Endodermal cell (in vitro differentiated cells): ENCODE measurements at places on chromosomes 7 and 10. TPM values are rescaled to one million over a fixed set of nuclear protein-coding genes. Genes with fewer than 3 reads are reported as not detected.

Gene VAX1
- total RNA-seq: 2.0 to 3.5 TPM (median 3.4 TPM) in 3 replicates

DNA sequence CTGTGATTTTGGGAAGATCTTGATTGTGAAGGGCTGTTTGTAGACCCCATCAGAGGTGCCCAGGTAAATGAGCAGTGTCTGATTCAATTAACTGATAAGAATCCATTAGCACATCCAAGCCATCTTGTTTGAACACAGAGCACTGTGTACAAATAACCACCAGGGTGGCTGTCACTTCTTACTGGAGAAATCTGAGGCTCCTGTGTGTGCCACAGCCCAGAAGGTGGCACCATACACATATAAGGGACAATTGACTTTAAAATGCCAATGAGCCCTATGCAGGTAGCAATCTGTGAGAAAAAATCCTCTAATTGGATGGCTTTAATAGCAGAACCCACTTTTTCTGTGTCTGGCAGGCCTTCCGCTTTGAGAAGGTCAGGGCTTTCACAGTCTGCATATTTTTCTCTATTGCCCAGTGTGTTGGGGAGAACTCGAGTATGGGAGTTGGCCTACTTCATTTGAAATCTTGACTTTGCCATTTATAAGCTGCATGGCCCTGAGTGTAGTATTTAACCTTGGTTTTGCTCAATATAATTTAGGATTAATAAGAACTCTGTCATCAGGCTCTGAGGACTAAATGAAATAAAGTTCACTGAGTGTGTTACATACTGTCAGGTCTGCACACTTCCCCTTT, 517.4 kb downstream of the CCSER2 start:
- no peaks in the 10 kb centered on the region for H3K36me3 ChIP-seq
- no peak overlapping the region for H3K4me3 ChIP-seq
- no peaks in the 10 kb centered on the region for H3K4me1 ChIP-seq
- H3K27me3 ChIP-seq: no peaks in the 10 kb centered on the region

- no peak for DNase-seq
- H3K27ac ChIP-seq: no peak overlapping the region
- peaks cover 11% of the 10 kb centered on the region for H3K27me3 ChIP-seq
- H3K4me1 ChIP-seq: no peaks in the 10 kb centered on the region
- H3K36me3 ChIP-seq: no peaks in the 10 kb centered on the region
- no peak overlapping the region for H3K4me3 ChIP-seq
These were observed 27.9 kb downstream of the FOXL3 start for GRCh38 chr7:317643-318405.

DNA sequence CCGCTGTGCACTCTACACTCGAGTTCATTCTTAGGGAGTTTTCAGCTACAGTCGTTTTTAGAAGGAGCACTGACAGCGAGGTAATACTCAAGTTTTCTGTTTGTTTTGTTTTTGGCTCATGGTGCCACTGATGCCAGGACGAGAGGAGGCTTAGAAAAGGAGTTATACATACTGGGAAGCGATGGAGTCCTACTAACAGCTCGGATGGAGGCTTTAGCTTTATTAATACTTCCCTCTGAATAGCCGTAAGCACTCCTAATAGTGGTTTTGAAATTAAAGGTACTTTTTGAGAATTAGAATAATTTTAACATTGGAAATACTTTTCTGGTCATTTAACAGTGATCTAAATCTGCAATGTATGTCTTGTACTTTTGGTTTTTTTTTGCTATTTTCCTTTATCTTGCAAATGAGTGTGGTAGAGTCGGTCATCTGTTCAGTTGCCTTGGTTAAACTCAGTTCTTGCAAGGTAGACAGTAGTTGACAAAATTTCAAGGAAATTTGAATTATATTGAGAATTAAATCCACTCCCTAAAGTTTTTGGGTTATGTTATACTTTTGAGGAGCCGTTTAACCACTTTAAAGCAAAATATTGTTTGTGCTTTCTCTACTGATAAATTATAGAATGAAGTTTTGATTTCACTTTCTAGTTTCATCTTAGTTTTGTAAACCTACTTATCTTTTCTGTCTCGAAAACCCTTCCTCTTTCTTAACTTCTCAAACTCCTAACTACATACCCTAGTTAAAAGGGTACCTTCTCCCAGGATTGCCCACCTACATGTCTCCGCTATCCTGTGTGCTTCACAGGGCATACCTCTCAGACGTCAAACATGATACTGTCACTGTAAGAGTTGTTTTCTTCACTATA, 1.5 kb downstream of the HBP1 start:
- peak overlapping the region; percentile 97 for H3K27ac ChIP-seq
- no peak for DNase-seq
- H3K36me3 ChIP-seq: no peaks in the 10 kb centered on the region
- peak overlapping the region; percentile 89 for H3K4me3 ChIP-seq

DNA sequence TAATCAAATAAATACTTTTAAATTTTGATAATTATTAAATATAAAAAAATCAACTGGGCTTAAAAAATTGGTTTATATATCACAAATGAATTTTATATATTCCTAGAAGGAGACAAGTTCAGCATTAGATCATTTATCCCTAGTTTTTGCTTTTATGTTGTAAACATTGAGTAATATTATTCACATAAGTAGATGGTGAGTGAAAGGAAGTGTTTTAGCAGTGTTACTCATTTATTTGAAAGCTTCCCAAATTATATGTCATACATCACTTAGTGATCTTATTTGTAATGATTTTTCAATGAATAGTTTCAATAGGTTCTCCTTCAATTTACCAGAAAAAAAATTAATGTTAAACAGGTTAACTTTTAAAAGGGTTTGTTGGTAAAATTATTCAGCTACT, 15.8 kb downstream of the KLLN start:
- H3K36me3 ChIP-seq: no peaks in the 10 kb centered on the region
- no peaks in the 10 kb centered on the region for H3K27me3 ChIP-seq
- no peak for DNase-seq
- H3K4me3 ChIP-seq: no peak overlapping the region
- H3K27ac ChIP-seq: no peak overlapping the region
- H3K4me1 ChIP-seq: no peaks in the 10 kb centered on the region

Gene ACSM6
- not detected in 3 replicates for total RNA-seq

Gene PCDH15
- total RNA-seq: 0.86 and 0.95 TPM in 2 replicates

Gene RAPGEF5
- 23.2 to 56.9 TPM (median 26.8 TPM) in 3 replicates for total RNA-seq

DNA sequence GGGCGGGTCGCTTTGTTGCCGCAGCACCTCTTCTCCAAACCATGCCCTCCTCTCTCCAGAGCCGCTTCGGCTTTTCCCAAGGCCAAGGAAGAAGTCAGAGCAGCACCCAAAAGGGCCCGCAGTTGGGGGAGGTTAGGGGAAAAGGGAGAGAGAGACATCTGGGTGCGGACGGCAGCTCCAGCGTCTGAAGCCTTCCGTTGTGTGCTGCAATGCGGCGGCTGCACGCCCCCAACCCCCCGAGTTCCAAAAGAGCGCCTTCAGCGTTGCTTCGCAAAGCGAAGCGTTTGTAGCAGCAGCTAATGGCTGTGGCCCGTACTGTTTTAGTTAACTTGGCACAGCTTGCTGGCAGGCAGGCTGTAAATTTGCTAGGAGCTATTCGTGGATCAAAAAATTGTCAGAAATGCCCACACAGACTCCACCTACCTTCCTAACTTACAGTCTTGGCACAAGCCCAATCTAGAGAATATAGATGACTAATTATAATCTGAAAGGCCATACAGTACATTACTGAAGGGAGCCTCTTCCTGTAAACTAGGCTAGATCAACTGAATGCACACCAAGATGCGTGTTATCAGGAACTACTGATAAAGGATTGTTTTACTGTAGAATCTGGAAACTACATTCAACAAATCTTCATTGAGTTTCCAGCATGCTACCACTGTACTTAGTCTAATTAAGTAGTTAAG, 1.1 kb upstream of the KBTBD2 start:
- no peak for DNase-seq
- H3K27ac ChIP-seq: peak overlapping the region; percentile 91
- peaks cover 13% of the 10 kb centered on the region for H3K4me1 ChIP-seq
- H3K36me3 ChIP-seq: peaks cover 2% of the 10 kb centered on the region

Gene HILPDA
- 32.5 to 507 TPM (median 37.9 TPM) in 3 replicates for total RNA-seq

DNA sequence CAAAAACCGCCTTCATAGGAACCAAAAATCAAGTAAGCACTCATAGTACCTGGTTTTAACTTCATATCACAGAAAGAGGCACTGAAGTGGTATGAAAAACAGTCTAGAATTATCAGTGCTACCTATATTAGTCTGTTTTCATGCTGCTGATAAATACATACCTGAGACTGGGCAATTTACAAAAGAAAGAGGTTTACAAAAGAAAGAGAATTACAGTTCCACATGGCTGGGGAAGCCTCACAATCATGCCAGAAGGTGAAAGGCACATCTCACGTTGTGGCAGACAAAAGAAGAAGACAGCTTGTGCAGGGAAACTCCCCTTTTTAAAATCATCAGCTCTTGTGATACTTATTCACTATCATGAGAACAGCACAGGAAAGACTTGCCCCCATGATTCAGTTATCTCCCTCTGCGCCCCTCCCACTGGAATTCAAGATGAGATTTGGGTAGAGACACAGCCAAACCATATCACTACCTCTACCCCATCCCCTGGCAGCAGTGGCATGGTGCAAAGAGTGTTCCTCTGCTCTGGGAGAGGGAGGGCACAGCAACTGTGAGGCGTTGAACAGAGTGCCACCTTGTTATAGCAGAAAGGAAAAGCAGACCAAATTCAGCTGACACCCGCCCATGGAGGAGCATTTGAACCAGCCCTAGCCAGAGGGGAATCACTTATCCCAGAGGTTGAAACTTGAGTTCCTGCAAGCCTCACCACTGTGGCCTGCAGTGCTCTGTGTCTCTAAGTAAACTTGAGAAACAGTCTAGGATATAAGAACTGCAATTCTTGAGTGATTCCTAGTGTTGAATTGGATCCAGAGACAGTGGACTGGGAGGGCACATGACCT, 61.9 kb upstream of the PTPRZ1 start:
- DNase-seq: peak; percentile 59
- no peak overlapping the region for H3K4me3 ChIP-seq
- peaks cover 5% of the 10 kb centered on the region for H3K27me3 ChIP-seq
- no peak overlapping the region for H3K27ac ChIP-seq
- no peaks in the 10 kb centered on the region for H3K36me3 ChIP-seq

GRCh38 chr7:31550432-31550831, 36.5 kb downstream of the ITPRID1 start:
- no peaks in the 10 kb centered on the region for H3K27me3 ChIP-seq
- no peak for DNase-seq
- no peak overlapping the region for H3K27ac ChIP-seq
- no peak overlapping the region for H3K4me3 ChIP-seq
- no peaks in the 10 kb centered on the region for H3K36me3 ChIP-seq
- peaks cover 6% of the 10 kb centered on the region for H3K4me1 ChIP-seq

DNA sequence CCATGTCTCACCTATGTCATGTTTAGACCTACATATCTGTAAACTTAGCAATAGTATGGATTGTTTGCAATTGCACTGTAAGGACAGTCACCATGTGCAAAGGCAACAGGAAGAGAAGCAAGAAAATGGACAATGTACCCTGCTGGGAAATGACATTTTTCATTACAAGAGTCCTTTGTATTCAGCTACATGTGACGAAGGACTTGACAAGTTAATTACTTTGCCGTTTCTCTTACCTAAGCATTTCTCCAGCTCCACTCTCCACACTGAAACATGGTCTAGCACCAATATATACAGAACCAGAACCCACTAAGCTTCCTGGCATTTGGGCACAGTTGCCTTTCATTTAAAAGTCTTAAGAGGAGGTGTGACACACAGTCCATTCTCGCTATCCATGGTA, 76.6 kb upstream of the PFKP start:
- H3K36me3 ChIP-seq: no peaks in the 10 kb centered on the region
- no peak overlapping the region for H3K4me3 ChIP-seq
- DNase-seq: peak; percentile 13
- no peaks in the 10 kb centered on the region for H3K27me3 ChIP-seq
- no peak overlapping the region for H3K27ac ChIP-seq

Gene ACSL5
- not detected in 3 replicates for total RNA-seq

GRCh38 chr7:109939207-109939606, 1151.7 kb upstream of the LRRN3 start:
- DNase-seq: no peak
- H3K4me1 ChIP-seq: no peaks in the 10 kb centered on the region
- no peaks in the 10 kb centered on the region for H3K27me3 ChIP-seq
- no peaks in the 10 kb centered on the region for H3K36me3 ChIP-seq
- no peak overlapping the region for H3K4me3 ChIP-seq
- H3K27ac ChIP-seq: no peak overlapping the region

DNA sequence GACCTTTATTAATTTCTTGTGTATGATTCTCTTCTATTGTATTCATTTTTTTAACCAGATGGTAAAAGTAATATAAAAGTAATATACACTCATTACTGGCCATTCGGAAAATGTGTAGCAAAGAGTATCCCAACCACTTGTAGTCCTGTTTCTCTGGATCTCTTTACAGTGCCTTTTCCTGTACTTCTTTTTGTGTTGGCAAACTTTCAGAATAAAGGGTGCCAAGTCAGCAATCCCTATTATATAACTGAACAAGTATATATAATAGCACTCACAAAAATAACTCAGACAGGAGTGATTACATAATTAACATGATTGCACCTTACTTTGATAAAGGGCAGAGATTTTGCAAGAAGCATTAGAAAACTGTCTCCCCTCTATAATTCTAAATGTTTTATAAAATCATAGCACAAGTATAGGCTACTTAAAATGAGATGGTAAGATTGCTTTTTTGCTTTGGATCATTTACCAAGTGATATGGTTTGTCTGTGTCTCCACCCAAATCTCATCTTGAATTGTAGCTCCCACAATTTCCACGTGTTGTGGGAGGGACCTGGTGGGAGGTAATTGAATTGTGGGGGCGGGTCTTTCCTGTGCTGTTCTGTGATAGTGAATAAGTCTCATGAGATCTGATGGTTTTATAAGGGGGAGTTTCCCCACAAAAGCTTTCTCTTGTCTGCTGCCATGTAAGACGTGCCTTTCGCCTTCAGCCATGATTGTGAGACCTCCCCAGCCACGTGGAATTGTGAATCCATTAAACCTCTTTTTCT, 41.5 kb upstream of the EPC1 start:
- H3K27ac ChIP-seq: no peak overlapping the region
- DNase-seq: no peak
- no peaks in the 10 kb centered on the region for H3K4me1 ChIP-seq
- no peak overlapping the region for H3K4me3 ChIP-seq
- H3K27me3 ChIP-seq: no peaks in the 10 kb centered on the region
- H3K36me3 ChIP-seq: no peaks in the 10 kb centered on the region

Gene DYNC1I1
- 7.2 to 23.1 TPM (median 7.8 TPM) in 3 replicates for total RNA-seq

DNA sequence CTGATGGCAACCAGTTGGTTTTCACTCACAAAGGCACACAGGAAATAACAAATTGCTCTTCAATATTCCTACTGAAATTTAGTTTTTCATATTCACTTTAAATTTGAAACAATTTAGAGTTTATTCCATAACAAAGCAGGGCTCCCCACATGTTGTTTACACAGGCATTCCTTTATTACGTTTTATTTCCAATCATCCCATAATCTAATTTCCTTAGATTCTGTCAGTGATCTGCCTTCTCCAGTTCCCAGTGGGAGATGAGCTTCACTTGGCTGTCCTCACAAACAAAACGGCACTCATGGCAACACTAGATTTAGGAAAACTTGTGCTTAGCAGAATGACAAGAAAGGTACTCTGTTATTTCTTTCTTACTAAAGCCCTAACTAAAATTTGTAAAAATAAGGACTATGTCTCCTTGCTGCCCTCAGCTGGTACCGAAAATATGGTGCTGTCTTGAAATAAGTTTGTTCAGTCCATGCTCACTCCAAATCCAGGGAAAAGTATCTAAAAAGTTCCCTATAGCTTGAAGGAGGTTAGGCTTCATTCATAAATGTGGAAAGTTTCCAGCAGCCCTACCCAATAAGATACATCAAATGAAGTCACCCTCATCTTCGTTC, 23.0 kb downstream of the PHYH start:
- no peaks in the 10 kb centered on the region for H3K4me1 ChIP-seq
- H3K27me3 ChIP-seq: no peaks in the 10 kb centered on the region
- no peak overlapping the region for H3K4me3 ChIP-seq
- no peak for DNase-seq

Gene IFIT1B
- total RNA-seq: not detected in 2 replicates
